Effector memory CD8-positive, alpha-beta T cell (primary cell): ENCODE measurements at places on chromosomes 16 and 17.

DNA sequence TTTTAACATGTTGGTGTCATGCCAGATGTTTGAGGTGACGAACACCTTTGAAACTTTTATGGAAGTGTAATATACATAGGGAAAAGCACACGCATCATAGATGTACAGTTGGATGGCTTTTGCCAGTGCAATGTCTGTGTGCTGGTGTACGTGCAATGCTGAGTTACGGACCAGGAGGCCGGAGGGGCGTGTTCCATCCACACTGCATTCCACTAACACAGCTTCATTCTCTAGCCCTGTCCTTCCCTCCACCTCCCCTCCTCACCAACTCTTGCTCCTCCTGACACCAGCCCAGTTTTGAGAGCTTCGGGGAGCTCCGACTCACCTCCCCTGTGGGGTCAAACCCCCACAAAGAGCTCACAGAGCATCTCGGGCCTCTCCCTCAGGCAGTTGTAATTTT is 358.8 kb downstream of the C16orf95 start:
- no peak for DNase-seq

DNA sequence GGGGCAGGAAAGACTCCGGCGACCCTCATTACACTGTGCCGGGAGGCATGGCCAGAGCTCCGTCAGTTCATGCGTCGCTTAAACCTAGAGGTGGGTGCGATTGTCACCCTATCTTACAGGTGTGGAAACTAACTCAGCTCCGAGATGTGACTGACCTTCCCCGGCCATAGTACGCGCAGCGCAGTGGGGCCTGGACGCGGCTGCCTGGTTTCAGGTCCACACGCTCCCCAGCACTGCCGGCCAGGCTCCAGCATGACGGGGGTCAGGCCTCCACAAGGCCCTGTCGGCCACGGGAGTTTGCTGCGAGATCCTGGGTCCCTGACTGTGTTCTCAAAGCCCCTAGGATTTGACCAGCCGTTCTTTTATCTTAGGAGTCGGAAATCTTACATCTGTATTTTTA is 34.4 kb downstream of the JPH3 start:
- DNase-seq, result no peak

GRCh38 chr17:58081646-58082340 is 1.4 kb upstream of the DYNLL2 start:
- no peak for DNase-seq

GRCh38 chr17:43671031-43671692 is 9.4 kb upstream of the MEOX1 start:
- no peak for DNase-seq

- no peak for DNase-seq
Measured at GRCh38 chr16:12573300-12573699, 230.4 kb downstream of the CPPED1 start.

DNA sequence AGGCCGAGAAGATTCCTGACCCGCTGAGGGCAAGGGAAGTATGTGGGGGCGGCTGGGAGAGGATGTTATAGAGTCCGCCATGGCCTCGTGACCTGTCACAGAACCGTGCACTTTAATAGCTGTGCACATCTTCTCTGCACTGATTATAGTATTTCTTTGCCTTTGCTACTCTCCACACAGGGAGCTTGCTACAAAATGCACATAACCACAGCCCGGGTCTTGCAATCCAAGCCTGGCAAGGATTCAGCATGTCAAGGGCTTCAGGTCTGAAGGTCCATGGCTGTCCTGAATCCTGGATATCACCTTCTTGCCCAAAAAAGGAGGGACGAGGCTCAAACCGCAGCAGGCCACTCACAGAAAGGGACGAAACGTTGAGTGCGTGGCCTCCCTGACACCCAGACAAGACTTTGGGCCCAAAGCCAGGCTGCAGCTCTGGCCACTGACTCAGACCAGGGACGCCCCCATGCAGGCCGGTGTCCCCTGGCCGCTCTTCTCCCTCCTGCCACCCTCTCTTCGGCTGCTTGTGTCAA is 43.7 kb downstream of the USP22 start:
- no peak for DNase-seq

DNA sequence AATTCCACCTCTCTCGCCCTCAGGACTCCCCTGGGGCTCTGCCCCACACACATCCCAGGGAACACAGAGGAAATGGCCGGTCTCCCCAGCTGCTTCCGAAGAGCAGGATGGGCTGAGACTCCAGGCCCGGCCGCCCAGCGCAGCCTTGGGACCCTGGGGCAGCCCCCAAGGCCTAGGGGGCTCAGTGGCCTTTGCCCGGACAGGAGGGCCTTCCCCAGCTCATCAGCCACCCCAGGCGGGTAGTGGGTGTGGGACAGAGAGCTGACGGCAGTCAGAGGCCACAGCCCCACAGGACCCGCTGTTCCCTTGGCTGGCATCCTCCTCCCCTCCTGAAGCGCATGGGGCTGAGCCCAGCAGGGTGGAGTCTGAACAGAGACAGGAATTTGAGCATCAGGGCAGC is 6.2 kb upstream of the CBFA2T3 start:
- DNase-seq, result no peak

DNA sequence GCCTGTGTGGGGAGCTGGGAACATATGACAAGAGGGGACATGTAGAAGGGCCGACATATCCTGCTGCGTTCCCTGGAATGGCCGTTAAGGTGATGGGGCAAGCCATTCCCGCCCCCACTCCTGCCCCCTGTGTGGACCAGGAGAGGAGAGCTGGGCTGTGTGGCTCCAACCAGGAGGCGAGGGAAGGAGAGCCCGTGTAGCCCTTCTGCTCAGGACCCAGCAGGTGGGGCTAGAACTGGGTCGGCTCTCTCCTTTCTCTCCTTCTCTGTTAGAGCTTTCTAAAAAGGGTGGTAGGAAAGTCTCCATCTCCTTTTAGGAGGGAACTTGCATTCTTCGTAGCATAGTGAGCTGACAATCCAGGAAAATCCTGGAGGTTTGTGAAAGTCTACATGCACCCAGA is 12.8 kb downstream of the SPHK1 start:
- DNase-seq, result no peak

DNA sequence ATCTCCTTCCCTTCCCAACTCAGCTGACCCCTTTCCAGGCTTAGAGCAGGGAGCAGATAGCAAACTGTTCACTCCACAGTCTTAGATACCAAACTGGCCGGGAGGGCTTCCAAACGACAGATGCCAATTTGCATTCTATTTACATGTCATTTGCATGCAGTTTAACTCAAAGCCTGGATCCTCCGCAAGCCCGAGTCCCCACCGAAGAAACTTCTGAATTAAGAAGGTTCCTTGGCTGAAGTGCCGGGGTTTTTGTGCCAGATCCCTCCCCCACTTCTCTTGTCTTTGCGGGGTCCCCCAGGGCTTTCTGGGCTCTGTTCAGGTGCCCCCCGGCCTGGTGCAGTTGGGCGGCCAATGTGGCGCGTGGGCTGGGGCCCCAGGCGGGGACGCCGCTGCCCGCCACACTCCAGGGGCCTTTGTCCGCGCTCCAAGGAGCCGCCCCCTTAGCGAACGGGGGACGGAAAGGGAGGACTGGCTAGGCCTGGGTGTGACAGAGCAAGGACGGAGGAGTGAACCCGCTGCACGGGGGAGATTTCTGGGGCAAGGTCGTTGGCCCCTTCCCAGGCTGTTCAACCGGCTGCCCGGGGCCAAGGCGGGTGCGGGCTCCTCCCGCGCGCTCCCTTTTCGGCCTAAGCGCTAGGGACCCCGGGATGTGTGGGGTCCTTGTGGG is 1.2 kb downstream of the GPRC5B start:
- no peak for DNase-seq

DNA sequence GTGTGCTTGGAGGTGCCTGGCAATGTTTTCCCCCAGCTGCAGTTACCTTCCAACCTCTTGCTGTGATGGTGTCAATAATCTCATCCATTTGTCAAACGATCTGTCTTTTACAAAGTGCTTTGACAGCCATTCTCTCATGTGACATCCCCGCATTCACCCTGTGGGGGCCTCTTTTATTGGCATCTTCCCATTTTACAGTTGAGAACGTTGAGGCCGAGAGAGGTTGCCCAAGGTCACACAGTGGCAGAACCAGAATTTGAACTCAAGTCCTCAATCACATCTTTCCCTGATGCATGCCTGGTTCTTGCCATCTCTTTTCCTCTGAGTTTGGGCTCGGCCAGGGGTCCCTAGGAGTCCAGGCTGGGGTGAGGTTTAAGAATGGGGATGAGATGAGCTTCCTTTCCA is 1.5 kb downstream of the TAOK2 start:
- DNase-seq, result no peak

DNA sequence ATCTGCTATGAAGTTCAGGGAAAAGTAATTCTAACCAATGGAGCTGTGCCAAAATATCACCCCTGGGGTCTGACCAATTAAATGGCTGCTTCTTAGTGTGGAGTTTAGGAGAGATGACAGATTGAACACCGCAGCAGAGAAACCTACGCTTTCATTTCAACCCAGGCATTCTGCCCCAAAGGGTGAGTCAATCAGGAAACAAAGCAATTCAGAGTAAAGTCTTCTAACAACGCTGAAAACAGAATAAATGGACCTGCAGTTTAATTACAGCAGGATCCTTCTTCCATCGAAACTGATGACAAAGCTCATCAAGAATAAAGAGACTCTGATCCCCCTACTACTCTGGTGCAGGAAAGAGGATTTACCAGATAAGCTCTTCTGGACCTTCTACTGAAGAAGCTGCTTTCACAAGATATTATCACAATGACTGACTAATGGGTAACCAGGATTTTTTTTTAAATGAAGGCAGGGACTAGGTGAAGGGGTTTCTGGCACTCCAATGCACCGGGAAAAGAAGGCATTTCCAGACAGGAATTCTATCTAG is 16.7 kb downstream of the RFFL start:
- peak; percentile 54 for DNase-seq

DNA sequence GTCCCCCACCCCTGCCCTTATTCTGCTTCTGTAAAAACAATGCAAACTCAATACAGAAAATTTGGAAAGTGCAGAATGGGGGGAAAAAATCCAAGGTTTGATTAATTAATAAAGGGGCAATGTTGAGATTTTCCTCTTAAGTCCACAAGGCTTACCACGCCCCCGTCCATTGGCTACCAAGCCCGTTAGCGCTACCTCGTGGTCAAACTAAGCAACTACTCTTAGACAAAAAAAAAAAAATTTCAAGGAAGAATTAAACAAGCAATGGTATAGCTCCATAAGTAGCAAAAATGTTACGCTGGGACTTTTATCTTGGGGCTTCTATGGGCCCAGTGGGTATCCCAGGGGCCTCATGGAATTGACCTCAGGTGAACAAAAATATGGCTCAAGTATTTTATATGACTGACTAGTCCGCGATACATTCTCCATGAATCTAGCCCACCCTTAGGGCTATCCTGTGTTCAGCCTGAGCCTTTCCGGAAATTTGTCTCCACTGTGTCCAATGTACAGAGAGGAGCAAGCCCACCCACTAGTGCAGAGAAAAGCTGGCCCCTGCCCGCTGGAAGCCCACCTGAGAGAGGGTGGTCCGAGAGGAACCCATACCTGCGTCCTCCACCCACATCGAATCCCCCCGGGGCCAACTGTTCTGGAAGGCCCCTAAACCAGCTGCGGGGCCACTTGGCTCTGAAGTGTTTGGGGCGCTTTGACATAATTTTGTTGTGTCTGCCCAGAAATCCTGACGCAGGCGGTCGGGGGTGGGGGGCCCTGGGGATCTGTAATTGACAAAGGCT is 19.1 kb upstream of the TEX2 start:
- DNase-seq, result peak; percentile 36

DNA sequence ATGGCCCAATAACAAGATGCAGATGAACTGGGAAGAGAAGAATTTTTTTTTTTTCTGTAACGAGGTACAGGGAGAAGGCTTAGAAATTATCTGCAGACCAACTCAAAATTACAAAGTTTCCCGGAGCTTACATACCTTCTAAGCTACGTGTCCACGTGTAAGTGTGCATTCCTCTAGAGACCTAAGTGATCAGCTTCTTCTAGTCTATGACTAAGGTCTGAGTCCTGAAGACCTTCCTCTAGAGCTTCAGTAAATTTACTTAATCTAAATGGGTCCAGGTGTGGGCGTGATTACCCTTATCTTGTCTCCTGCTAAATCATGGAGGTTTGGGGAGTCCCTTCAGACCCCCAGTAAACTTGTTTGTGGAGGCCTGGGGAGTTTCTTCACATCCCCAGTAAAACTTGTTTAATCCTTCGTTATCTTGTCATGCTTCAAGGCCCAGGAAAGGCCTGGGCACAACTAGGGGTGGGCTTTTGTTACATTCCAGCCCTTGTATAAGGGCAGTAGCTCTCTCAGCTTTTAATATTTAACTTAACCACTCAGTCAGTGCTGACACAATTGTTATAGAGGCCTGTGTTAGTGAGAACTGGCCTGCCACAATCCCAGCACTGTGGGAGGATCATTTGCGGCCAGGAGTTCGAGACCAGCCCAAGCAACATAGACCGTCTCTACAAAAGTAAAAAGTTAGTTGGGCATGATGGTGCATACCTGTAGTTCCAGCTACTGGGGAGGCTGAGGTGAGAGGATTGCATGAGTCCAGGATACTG is 342.3 kb downstream of the SNX29 start:
- DNase-seq, result no peak

- no peak for DNase-seq
Measured at GRCh38 chr16:76527244-76527643, 250.0 kb downstream of the CNTNAP4 start.

GRCh38 chr17:81245665-81246342 is 6.7 kb downstream of the NDUFAF8 start:
- no peak for DNase-seq

DNA sequence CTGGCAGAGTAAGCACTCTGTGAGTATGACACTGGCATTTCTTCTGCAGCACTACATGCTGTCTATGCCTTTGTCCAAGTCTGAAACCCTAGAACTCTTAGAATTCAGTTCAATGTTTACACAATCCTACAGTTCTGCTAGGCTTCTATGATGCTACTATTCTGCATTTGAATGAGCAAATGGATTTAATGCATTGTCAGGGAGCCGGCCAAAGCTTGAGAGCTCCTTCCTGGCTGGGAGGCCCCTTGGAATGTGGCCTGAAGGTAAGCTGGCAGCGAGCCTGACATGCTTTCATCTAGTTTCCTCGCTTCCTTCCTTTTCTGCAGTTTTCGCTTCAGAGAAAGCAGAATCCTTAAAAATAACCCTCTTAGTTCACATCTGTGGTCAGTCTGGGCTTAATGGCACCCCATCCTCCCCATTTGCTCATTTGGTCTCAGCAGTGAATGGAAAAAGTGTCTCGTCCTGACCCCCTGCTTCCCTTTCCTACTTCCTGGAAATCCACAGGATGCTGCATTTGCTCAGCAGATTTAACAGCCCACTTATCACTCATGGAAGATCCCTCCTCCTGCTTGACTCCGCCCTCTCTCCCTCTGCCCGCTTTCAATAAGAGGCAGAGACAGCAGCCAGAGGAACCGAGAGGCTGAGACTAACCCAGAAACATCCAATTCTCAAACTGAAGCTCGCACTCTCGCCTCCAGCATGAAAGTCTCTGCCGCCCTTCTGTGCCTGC is at the start of gene CCL2:
Gene CCL2, plus strand, starts transcription at position 635 of the 730 bp plus-strand sequence. Its CDS starts 65 bp downstream, at position 700.
- DNase-seq, result no peak

- no peak for DNase-seq
Measured at GRCh38 chr16:51418258-51418657, 267.2 kb upstream of the SALL1 start.

GRCh38 chr16:13866073-13866472 is 53.9 kb upstream of the ERCC4 start:
- peak; percentile 3 for DNase-seq

GRCh38 chr16:87436225-87437172 is 44.4 kb downstream of the MAP1LC3B start:
- no peak for DNase-seq

- DNase-seq, result peak; percentile 29
Measured at GRCh38 chr17:38674014-38674748, 576 bp downstream of the EPOP start.

GRCh38 chr16:86477642-86478041 is 32.7 kb upstream of the FOXF1 start:
- no peak for DNase-seq
